ENCODE measurements at places on chromosomes 7 and 10. TPM values are rescaled to one million over a fixed set of nuclear protein-coding genes. Genes with fewer than 3 reads are reported as not detected.

- peak; percentile 25 for DNase-seq
These were observed 44.1 kb downstream of the BAMBI start for GRCh38 chr10:28721318-28721951.

ZNF800 gene
- 4.6 TPM for total RNA-seq

ADGRA1 gene
- 0.37 TPM for total RNA-seq

GRCh38 chr7:40232242-40232893 is 97.6 kb downstream of the SUGCT start:
- DNase-seq: no peak

GRCh38 chr10:127942811-127943210 is 35.9 kb downstream of the PTPRE start:
- no peak for DNase-seq

TBXAS1 gene
- 0.76 TPM for total RNA-seq

- peak; percentile 50 for DNase-seq
These were observed 6.8 kb downstream of the BRI3 start for GRCh38 chr7:98288064-98288823.

DNA sequence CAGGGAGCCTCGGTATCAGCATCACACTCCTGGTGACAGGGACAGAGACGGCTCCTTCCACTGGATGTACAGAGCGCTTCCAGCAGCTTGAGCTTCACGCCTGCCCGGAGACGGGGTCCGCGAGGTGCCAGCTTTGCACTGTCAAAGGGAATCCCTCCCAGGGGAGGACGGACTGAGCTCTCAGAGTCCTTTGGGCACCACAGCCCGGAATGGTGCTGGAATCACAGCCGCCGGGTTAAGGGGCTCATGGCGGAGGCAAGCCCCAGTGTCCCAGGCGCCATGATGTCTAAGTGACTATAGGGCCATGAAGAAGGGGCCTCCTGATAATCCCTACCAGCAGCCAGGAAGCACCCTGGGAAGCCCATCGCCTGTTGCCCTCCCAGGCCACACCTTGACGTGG is 41.4 kb downstream of the PTPRN2 start:
- DNase-seq: no peak

- DNase-seq: no peak
These were observed 6.2 kb upstream of the OTUD1 start for GRCh38 chr10:23432639-23433038.

CALD1 gene
- 95.0 TPM for total RNA-seq

SUGCT gene
- 4.3 TPM for total RNA-seq

DNA sequence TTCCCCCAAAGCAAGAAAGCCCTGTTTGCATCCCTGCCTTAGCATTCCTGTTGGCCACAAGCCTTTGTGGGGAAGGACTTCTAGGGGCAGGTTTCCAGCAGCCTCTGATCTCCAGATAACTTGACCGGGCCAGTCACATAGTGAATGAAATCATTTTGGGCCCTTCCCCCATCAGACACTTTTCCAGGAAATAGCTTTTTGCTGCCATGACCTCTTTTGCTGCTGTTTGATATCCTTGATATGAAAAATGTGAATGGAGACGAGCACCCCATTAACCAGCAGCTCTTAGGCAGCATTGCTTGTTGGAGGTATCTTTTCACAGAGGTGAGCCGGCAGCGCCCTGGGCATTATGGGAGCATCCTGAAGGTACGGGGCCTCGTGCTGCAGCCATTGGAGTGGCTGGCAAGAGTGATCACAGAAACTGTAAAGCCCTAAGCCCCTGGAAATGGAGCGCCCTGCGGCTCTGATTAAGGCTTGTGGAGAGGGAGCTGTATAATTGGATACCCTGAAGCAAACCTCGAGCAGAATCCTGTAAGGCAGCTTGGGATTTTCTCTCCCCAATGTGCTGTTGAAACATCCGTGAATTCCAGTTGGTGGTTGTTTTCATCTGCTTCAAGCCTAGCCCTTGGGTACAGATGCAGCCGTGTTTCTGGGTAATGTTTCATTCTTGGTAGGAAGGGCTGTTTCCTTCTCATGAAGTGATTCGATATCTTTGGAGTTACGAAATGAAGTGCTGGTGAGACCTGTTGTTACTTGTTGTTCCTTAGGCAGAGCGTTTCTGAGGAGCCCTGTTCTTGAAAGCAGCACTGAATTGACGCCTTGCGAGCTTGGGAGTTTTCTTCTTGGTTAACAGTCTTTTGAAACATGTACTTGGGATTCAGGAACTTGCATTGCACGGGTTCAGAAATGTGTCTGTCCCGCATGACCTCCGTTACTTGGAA is 179.0 kb downstream of the PTEN start:
- peak; percentile 15 for DNase-seq

TMEM184A gene
- 0.74 TPM for total RNA-seq

GRCh38 chr7:57423768-57424167 is 26.2 kb upstream of the ZNF716 start:
- no peak for DNase-seq

DNA sequence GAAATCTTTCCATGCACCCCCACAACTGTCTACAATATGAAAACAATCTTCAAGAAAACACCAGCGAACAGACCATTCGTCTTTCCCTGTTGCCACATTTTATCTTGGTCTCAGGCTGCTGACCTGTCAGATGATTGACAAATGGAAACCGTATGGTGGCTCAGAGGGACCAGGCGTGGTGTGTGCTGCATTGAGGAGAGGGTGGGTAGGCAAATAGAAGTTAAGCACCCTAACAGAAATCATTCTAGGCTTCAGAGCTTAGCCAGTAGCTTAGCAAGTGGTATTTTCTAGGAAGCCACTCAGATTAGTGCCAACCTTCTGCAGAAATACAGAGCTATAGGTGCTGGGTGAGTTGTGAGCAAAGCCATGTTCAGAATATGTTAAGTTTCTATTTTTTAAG is 114.9 kb downstream of the DPP6 start:
- DNase-seq: no peak

DNA sequence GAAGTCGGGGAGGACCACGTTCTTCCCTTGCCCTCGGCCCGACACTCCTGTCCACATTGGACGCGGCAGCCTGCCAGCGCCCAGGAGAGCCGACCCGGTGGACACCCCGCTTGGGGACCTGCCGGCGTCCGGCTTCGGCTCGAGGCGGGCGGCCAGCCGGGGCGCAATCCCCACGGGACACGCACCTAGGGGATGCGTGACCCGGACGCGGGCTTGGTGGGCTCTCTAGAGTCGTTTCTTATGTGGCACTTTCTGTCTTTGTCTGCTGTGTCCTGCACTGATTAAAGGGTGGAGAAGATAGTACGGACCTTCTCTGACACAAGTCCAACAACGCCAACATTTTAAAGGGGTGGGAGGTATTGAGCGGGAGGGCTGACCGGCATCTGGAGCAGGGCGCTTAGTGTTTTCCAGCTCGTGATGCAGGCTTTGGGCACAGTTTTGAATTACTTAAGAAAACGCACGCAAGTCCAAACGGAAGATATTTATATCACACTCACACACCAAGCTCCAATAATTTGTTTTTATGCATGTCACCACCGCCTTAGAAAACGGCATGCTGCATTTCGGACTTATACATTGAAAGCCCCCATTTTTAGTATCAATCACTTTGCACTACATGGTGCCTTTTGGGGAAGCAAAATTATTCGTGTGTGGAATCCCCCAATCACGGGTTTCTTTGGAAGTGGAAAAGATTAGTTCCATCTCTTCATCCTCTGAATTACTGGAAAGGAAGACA is 3.9 kb upstream of the SPAG6 start:
- DNase-seq: no peak

OR2A12 gene
- not detected for total RNA-seq

DNA sequence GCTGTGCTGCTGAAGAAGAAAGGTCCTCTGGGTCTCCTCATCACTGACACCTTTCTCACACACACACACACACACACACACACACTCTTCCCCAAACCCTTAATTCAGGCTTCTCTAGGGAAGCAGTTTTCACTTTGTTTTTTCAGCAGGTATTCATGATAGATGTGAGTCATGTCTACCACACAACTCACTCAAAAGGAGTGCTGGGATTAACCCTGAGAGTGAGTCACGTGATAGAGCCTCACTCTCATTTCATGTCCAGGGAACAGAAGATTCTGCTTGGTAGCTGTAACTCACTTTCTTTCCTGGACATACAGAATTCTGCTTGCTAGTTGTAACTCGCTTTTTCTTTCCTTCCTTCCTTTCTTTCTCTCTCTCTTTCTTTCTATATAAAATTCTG is 45.4 kb downstream of the VIM start:
- DNase-seq: no peak

BTAF1 gene
- total RNA-seq: 46.5 TPM

DNA sequence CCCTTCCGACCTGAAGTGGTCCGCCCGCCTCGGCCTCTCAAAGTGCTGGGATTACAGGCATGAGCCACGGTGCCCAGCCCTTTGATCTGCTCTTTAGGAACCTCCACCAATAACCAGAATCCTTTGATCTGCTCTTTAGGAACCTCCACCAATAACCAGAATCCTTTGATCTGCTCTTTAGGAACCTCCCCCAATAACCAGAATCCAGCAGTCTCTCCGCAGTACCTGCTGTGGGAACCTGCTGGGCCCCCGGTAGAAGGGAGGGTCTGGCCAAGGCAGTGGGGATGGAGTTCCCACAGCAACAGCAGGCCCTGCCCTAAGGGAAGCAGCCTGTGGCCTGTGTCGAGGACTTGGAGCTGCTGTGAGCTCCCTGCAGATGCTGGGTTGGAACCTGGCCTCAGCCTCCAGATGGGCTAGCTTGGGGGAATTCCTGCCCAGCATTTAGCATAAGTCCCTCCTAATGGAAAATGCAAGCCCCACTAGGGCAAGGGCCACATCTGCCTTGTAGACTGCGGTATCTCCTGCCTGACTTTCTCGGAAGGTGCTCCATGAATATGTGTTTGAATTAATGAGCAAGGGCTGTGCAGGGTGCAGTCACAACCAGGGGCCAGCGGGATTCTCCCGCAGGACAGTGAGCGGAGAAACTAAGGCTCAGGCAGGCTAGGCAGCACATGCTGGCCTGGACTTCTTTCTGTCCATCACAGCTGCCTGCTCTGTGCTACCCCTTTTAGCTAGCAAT is 165.8 kb downstream of the UBE2H start:
- peak; percentile 83 for DNase-seq

FKBP6 gene
- total RNA-seq: not detected

DNA sequence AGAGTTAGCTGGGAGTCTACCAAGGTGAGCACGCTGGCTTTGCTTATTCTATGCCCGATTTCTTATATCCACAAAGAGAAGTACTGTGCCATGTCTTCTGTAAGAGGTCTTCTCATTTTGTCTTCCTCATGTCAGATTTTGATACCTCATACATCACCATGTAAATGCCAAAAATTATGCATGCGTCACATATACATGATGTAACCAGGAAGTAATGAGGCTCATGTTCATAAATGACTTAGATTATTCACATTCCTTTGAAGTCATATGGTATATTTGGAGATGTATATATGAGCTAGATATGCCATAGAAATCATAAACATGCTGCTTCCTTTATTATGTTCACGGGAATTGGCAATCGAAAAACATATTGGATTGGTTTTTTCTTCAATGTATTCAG is 97.7 kb upstream of the CELF2 start:
- no peak for DNase-seq

- peak; percentile 33 for DNase-seq
These were observed 4.8 kb upstream of the ADD3 start for GRCh38 chr10:110002801-110003523.

GRCh38 chr7:31933481-31933880 is 136.7 kb downstream of the PDE1C start:
- DNase-seq: no peak

C10orf105 gene
- 0.18 TPM for total RNA-seq

DNA sequence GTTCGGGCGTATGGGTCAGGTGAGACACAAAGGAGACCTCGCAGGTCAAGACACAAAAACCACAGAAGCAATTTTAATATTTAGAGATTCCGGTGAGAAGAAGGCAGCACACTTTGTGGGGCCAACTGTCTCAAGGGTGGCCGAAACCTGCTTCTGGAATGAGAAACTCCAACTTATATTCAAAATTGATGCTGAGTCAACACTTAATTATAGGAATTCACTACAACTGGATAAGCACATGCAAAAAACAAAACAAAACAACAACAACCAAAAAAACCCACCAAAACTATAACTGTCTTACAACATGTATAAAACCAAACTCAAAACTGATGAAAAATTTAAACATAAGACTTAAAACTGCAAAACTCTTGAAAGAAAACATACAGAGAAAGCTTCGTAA is 593.3 kb downstream of the POM121L12 start:
- DNase-seq: no peak

GRCh38 chr10:11909618-11910017 is 86.5 kb downstream of the PROSER2 start:
- no peak for DNase-seq

DNA sequence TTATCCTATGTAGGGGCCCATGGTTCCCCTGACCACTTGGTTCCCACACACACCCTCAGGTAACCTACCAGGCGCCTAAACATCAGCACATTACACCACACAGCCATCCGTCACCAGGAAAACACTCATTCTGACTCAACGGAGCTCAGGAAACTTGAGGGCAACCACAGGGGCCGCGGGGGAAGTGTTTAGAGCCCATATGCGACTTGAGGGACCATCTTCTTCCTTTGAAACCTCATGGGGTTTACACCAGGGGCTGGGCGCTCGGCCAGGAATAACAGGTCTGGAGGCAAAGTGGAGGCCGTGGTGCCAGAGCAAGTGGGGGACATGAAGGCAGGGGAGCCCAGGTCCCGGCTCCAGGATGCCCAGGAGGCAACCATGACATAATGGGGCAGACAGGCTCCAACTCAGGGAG is 1.5 kb downstream of the STX1A start:
- DNase-seq: no peak

GRCh38 chr7:33248671-33249070 is 119.3 kb downstream of the BBS9 start:
- DNase-seq: no peak

DNA sequence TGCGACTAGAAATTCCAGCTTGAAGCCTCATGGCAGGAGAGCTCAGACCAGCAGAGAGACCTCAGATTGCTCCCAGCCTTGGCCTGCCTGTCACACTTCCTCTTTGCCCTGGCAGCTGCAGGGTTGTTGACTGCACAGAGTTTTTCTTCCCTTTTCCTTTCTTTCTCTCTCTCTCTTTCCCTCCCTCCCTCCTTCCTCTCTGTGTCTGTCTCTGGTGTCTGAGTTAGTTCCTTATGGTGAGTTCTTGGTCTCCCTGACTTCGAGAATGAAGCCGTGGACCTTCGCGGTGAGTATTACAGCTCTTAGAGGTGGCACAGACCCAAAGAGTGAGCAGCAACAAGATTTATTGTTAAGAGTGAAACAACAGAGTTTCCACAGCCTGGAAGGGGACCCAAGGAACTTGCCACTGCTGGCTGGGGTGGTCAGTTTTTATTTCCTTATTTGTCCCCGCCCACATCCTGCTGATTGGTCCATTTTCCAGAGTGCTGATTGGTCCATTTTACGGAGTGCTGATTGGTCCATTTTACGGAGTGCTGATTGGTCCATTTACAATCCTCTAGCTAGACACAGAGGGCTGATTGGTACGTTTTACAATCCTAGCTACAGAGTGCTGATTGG is 266.3 kb downstream of the RPS24 start:
- DNase-seq: no peak

FAM171A1 gene
- 30.7 TPM for total RNA-seq

DNA sequence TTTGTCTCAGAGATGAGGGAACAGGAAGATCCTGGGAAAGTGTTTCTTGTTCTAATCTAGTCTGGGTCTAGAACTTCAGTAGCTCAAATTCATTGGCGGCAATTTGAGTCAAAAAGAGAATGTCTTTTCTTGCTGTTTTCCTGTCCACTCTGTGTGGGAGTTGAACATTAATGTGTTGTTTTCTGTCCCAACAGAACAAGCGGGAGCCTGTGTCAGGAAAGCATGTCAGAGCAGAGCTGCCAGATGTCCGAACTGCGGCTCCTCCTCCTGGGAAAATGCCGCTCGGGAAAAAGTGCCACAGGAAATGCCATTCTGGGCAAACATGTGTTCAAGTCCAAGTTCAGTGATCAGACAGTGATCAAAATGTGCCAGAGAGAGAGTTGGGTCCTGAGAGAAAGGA is 16.0 kb downstream of the GIMAP8 start:
- no peak for DNase-seq
